Stimulated activated CD8-positive, alpha-beta memory T cell treated with anti-CD3 and anti-CD28 coated beads, Interleukin-4, amount 100 ng/mL, for 48 hours (primary cell): ENCODE measurements at places on chromosomes 1 and 21.

- no peak for DNase-seq
Measured at GRCh38 chr1:41963636-41964035, 44.9 kb upstream of the HIVEP3 start.

- DNase-seq = no peak
Measured at GRCh38 chr1:228158151-228159007, 7.2 kb upstream of the IBA57 start.

DNA sequence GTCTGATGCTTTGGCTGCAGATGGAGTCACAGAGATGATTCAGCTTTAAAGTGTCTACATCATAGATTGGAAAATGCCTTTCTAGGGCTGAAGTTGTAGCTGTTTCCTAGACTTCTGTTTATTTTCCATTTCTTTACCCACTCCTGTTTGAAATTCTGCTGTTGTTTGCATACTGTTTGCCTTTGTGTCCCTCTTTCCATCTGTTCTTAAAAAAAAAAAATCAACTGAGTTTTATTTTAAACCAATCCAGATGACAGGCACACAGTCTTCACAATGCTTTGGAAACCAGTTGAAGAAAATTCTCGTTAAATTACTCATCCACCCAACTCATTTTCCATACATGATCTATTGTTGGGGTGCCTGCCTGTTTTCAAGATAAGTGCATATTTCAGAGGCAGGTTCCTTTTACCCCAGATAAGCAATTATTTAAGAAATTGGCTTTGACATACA, 245.9 kb downstream of the DISC1 start:
- no peak for DNase-seq

DNA sequence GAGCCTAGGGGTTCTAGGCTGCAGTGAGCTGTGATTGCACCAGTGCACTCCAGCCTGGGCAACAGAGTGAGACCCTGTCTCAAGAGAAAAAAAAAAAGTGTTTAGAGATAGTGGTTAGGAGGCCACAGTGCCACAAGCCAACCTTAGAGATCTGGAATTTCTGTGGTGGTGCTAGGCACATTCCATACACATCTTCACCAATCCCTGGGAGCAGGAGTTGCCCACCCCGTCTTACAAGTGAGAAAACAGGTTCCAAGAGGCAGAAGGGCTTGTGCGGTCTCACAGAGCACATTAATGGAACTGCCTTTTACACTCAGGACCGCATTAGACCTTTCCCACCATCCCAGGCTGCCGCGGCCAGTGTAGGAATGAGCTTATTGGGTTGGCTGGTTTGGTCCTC, 93.2 kb downstream of the EPHB2 start:
- DNase-seq = no peak

GRCh38 chr1:237133921-237134320, 91.9 kb downstream of the RYR2 start:
- DNase-seq = no peak

DNA sequence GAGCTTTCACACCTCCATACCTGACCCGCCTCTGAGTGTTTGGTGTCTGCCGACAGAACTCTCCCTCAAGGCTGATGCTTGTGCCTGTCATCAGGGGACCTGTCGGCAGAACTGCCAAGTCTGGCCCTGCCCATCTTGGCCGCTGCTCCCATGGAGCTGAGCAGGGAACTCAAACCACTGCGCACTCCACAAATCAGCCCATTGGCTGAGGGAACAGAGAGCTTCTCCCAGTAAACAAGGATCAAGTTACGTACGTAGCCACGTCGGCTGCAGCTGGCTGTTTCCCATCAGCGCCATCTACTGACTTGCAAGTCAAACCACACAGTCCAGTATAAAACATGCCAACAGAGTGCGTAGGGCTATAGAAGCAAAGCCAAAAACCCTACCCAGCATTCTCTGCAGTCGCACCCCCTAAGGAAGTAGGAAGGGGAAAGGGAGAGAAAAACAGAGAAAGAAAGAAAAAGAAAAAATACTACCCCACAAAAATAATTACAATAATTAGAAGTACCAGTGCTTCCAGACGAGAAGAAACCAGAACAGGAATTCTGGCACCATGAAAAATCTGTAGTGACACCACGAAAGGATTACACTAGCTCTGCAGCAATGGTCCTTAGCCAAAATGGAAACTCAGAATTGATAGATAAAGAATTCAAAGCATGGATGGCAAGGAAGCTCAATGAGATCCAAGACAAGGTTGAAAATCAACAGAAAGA, 13.1 kb downstream of the KRTAP13-1 start:
- peak; percentile 24 for DNase-seq

- no peak for DNase-seq
Measured at GRCh38 chr1:110645821-110646735, 28.7 kb downstream of the KCNA3 start.

GRCh38 chr1:230788561-230789275, 41.5 kb downstream of the CAPN9 start:
- no peak for DNase-seq

GRCh38 chr1:56726706-56727105, 81.6 kb downstream of the PRKAA2 start:
- DNase-seq = no peak

DNA sequence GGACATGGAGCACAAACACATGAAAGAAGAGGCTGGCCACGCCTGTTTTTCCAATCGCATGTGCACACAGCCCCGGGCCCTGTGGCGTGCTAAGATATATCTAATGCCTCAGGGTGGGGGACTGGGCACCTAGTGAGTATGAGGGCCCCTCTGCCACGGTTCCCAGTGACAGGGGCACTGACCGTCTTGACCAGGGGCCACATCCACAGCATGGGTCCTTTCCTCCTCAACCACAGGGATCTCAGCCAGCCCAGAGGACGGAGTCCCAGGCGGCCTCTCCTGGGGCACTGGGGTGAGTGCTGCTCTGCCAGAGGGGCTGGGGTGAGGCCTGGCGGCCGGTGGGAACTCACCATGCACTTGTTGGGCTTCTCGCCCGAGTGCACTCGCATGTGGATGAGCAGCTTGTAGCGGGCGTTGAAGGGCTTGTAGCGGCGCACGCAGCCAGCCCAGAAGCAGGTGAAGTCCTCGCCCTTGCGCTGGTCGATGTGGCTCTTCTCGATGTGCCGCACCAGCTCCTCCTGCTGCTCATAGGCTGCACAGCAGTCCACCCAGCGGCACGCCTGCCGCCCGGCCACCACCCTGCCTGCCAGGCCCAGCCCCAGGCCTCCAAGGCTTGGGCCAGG, 134.7 kb downstream of the DMRTB1 start:
- no peak for DNase-seq

- no peak for DNase-seq
Measured at GRCh38 chr1:63891060-63891690, 117.4 kb downstream of the ROR1 start.

GRCh38 chr1:48744032-48744431, 32.7 kb downstream of the BEND5 start:
- DNase-seq = no peak

DNA sequence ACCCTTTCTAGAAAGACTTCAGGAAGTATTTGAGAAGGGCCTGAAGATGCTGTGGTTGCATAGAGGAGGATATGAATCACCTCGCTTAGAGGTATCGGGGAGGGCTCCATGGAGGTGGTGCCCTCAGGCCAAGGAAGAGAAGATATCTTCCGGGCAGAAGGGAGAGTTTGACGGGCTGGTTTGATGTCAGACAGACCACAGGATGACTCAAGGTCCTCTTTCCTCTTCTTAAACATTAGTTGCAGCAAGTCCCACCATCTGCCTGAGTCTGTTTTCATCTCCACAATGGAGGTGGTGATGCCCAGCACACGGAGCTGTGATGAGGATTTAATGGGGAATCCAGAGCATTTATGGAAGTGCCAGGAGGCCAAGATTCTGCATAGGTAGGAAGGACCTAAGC, 25.1 kb upstream of the RUNX3 start:
- peak; percentile 79 for DNase-seq

GRCh38 chr1:157551694-157552693, at the start of gene FCRL5:
FCRL5 (minus strand) TSS chr1:157552515; CDS start chr1:157552362, 153 bp downstream.
- DNase-seq = no peak

- DNase-seq = no peak
Measured at GRCh38 chr1:41407664-41408252, 46.5 kb downstream of the FOXO6 start.

DNA sequence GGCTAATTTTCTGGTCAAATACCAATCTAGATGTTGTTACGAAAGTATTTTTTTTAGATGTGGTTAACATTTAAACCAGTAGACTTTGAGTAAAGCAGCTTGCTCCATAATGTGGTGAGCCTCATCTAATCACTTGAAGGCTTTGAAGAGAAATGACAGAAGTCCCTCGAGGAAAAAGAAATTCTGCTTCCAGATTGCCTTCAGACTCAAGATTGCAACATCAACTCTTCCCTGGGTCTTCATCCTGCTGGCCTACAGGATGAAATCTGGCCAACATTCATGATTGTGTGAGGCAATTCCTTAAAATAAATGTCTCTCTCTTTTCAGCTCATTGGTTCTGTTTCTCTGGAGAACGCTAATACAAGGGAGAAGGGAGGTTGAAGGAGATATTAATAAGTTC, 32.5 kb upstream of the SSX2IP start:
- no peak for DNase-seq

GRCh38 chr1:94799206-94799605, 21.0 kb upstream of the SLC44A3 start:
- DNase-seq = no peak

DNA sequence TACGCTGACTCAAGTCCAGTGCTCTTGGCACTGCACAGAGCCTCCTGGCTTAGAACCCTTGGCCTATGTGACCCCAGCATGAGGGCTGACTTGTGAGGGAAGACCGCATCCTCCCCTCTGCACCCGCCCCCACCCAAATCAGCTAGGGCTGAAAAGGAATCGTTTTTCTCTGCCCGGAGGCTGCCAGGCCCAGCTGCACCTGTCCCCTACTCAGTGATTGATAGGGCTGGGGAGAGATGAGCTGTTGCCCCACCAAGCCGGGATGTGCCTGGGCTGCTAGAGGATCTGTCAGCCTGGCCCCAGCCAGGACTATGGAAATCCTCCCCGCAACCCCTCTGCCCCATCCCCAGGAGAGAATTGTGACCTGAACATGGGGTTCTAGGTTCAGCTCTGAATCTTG, 20.6 kb downstream of the MYOG start:
- no peak for DNase-seq

DNA sequence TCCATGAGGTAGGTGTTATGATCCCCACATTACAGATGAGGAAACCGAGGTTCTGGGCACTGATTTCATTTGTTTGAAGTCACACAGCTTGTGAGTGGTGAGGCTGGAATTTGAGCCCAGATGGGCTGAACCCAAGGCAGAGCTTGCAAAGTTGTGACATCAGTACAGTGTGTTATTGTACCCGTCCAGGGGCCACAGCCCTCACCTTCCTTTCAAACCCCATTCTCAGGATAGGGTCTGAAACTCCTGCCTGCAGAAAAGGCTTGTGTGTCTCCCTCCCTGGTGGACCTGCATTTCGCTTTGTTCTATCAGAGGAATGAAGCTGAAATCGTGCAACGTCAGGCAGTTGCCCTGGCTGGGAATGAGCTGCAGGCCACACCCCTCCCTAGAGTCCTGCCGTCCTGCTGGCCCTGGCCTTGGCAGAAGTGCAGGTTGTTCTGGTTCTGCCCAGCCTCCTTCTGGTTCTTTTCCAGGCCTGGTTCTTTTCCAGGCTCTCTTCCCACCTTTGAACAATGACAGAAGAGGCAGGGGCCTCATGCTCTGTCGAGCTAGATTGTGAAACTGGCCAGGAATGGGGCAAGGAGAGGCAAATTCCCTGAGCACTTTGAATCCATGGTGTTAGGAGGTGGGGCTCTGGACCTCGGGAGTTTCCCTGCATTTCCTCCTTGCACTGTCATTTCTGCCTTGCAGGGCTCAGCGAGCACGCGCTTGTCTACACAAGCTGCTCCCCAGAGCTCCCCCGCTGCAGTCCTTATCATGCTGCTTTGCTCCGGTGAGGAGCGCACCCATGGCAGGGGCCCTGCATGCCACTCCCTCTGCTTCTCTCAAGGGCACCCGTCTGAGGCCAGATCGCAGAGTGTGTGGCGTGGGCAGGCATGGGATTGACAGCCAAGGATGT, 8.2 kb upstream of the MYOM3 start:
- no peak for DNase-seq

- no peak for DNase-seq
Measured at GRCh38 chr1:87226341-87226760, 102.3 kb upstream of the LMO4 start.

DNA sequence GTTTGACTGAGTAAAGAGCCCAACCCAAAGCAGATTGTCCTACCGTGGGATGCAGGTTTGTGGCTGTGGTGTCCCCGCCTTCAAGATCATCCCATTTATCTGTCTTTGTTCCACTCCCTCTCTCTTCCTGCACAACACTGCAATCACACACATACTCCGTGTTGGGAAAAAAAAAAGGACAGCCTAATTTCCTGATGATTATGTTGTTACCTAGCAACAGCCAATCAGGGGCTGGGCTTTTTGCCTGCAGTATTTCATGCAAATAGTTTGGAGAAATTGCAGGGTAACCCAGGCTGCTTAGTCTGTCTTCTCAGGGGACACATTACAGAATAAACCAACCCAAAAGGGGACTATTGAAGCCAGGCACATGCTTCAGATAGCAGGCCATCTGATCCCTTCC, 38.3 kb downstream of the PHC2 start:
- no peak for DNase-seq

- DNase-seq = no peak
Measured at GRCh38 chr1:1978108-1978507, 25.5 kb downstream of the CFAP74 start.

- DNase-seq = no peak
Measured at GRCh38 chr1:228136901-228137300, 3.2 kb upstream of the GUK1 start.
